ENCODE measurements at places on chromosomes 5 and 9.
A peak's percentile ranks its signal among the peaks of the same experiment; 100 is the strongest.

DNA sequence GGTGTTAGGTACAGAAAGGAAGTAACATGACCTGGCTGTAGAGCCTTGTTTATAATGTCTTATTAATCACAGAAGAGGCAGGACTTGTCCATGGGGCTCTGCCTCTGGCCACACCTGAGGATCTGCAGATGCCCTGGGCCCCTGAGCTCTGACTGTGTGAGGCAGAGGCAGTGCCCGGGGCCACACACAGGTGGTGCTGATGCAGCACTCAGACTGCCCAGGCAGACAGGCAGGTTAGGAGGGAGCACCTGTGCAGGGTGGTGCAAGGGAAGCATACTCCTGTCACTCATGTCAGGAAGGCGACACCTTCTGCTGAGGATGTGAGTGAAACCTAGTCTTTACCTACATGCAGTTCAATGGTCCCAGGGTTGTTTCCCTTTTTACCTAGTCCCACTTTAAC, 88.7 kb downstream of the CFAP90 start:
- no peak for DNase-seq

DNA sequence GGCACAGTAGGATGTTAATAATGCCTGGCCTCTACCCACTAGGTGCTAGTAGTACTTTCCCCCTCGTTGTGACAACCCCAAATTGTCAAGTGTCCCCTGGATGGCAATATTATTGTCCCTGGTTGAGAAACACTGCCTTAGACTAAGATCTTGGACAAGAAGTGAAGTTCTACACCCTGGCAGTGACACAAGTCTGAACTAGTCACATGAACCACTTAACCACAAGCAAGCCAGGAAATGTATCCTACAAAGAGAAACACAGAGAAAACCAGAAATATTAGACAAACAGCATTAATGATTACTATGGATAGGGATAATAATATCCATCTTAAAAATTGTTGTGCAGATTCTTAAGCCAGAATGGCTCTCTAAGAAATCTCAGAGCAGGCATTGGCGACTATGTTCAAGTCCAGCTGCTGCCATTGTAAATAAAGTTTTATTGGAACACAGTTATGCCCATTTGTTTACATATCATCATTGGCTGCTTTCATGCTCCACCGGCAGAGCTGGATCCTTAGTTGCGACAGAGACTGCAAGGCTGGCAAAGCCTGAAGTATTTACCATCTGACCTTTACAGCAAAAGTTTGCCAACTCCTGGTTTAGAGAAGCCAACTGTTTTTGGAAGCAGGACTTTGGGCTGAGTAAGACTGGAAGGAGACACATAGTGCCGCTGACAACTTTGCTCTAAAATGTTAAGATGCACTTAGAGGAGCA, 80.8 kb downstream of the NTRK2 start:
- DNase-seq = no peak

- DNase-seq = no peak
Measured at GRCh38 chr5:14582797-14583137, 1.2 kb downstream of the OTULINL start.

DNA sequence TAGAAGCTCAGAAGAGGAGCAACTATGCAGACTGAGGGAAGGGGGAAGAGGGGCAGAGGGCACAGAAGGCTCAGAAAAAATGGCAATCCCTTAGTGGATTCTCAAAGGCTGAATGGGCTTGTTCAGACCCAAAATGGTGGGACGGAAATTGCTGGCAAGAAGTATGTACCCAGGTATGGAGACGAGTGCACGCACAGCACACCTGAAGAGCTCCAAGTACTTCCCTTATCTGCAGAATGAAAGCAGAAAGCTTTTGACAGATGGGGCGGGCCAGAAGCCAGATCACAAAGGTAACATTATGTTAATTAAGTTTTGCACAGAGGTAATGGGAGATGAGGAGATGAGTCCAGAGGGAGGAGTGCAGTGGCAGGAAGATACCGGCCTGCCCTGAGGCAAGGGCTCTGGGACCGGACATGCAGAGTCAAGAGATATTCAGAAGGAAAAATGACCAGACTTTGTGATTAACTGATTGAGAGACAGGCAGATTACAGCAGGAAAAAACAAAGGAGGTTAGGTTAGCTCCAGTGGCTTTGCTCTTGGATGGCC, 138.1 kb upstream of the PIK3R1 start:
- no peak for DNase-seq

DNA sequence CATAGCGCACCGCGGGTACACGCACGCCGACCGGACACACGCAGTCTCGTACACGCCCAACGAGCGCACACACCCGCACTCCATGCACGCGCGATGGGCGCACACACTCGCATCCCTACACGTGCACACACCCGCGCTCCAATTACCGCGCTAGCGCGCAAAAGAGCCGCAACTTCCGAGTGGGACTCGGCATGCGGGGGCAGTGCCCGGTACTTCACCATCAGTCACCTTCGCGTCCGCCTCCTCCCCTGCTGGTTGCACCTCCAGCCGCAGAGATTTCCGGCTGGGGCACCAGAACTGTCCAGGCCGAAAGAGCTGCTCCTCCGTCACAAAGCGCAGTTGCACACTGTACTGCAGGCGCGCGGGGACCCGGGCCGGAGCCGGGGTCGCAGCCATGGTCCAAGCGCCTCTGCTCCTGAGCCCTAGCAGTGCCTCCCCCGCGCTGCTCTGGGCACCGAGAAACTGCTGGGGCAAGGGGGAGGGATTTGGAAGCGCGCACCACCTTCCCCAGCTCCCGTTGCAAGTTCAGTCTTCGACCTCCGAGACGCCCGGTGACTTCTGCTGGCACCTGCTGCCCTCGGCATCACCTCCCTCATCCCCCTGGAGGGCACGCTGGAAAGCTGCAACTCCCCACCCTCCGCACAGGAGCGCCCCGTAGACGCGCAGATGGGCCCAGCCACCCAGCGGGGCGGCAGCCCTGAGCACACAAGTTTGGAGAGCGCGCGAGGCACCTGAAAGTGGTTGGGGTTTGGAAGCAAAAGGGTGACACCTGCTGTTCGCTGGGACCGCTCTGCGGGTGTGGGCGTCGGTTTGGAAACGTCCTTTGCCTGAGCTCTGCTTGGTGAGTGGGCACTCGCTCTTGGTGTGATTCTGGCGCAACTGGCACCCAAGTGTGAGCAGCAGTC, 337.4 kb upstream of the PUM3 start:
- peak; percentile 8 for DNase-seq

- DNase-seq = no peak
Measured at GRCh38 chr9:11319538-11319937, 706.7 kb upstream of the PTPRD start.

- DNase-seq = no peak
Measured at GRCh38 chr5:115736690-115737005, 79.8 kb downstream of the CDO1 start.

DNA sequence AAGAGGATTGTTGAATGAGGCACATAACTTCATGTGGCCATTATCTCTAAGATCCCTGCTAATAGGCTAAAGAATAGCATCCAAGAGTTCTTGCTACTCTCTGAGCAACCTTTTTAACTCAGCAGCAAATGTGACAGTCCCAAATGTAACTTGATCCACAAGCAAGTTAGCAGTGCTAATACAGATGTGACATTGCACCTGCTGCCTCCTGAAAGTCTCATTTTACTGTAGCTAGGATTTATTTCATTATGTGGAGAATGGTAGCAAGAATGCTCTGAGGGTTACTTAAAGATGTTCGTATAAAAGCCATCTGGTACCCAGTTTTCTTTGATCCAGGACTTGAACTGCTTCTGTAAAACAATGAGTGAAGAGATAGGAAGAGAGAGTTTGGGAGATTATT, 45.8 kb downstream of the CDH10 start:
- no peak for DNase-seq

DNA sequence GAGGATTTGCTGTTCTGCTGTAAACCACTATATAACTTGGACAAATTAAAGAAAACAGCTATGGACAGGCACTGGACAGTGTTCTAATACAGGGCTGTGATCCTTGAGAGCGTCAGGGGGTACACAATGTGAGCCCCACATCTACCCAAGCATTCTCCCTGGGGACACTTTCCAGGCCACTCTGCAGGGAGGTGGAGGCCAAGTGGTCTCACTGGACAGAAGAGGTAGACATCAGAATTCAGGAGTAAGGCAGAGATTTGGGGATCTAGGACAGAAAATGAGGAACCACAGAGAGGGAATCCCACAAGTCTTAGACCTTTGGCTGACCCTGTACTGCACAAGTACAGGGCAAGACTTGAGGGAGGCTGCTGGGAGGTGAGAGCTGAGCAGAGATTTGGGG, 3.8 kb upstream of the IGFBPL1 start:
- DNase-seq = no peak

GRCh38 chr5:154829589-154830218, 20.7 kb downstream of the FAXDC2 start:
- peak; percentile 1 for DNase-seq

DNA sequence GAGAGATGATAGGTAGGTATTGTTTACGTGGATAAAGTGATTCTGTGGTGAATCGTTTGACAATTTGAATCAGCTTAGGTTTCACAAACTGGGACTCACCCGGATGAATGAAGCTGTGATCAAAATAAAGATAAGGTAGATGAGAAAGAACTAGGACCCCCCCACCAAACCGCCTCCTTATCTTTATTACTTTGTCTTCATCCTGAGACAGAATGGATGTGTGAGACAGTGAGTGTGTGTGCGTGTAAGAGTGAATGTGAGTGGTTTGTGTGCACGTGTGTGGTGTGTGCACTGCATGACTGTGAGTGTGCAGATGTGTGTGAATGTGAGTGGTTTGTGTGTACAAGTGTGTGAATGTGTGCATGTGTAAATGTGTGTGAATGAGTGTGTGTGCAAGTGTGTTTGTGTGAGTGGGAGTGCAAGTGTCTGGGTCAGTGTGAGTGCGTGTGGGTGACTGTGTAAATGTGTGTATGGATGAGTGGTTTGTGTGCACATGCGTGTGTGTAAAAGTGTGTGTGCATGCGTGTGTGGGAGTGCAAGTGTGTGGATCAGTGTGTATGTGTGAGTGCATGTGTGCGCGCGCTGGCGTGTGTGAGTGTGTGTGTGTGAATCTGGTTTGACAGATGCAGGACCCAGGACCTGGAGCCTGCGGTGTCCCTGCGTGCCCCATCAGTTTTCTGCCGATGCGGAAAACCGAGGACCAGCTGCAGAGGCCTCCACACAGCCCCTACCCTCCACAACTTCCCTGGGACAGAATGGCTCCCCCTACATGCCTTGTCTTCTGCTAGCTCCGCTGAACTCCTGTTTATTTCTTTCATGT, 11.4 kb upstream of the ENG start:
- DNase-seq = no peak

GRCh38 chr9:72588336-72588735, 66.9 kb downstream of the TMC1 start:
- DNase-seq = no peak

GRCh38 chr5:71932655-71933338, 174.5 kb upstream of the MAP1B start:
- no peak for DNase-seq

DNA sequence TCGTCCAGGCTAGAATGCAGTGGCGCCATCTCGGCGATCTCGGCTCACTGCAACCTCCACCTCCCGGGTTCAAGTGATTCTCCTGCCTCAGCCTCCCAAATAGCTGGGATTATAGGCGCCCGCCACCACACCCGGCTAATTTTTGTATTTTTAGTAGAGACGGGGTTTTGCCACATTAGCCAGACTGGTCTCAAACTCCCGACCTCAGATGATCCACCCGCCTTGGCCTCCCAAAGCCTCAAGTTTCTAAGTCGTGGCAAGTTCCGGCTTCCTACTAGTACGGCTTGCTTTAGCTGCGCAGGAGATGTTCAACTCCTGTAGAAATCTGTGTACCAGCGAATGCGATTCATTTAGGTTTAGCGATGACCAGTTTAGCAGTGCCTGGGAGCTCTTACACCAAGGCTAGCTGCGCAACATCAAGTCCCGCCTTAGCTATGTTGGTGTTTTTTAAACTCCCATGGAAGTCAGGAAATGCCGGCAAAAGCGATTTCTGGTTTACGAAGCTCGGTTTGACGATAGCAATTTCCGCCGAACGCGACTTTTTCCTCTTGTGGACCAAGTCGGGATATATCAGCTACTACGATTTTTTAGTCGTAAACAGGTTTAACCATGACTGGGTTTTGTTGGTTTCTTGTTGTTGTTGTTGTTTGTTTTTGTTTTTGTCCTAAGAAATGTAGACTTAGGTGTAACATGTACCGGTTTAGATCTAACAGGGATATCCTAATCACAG, 46.4 kb downstream of the ANXA2R start:
- no peak for DNase-seq

GRCh38 chr5:1324301-1324700, 20.6 kb downstream of the CLPTM1L start:
- no peak for DNase-seq

- peak; percentile 60 for DNase-seq
Measured at GRCh38 chr5:111530298-111530740, 18.0 kb upstream of the STARD4 start.

DNA sequence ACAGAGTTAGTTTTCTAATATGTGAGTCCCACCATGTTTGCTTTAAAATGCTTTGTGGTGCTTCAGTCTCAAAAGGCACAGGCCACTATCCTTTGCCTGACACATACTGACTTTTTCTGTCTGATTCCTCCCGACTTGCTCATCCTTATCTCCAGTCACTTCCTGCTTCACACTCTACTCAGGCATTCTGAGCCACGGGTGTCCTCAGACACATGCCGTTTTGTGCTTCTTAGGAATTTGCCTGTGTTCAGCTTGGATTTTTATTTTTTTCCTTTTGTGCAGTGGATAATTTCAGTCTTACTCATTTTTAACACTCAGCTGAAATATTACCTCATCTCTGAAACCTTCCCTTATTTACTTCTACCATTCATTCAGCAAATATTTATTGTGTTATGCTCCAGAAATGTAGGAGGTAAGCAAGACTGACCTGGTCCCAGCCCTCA, 54.1 kb downstream of the MAN2A1 start:
- no peak for DNase-seq

- peak; percentile 60 for DNase-seq
Measured at GRCh38 chr9:91424403-91425176, 958 bp upstream of the NFIL3 start.
